BJ (cell line): ENCODE measurements at places on chromosomes 3 and 15. TPM values are rescaled to one million over a fixed set of nuclear protein-coding genes. Genes with fewer than 3 reads are reported as not detected.

ZIC1 gene
- 19.5 and 28.5 TPM in 2 replicates for polyA plus RNA-seq

C2CD4B gene
- polyA plus RNA-seq, result not detected in 2 replicates

NEDD4 gene
- 13.3 and 24.0 TPM in 2 replicates for polyA plus RNA-seq

GRCh38 chr3:135500034-135500433 lies 465.5 kb upstream of the PPP2R3A start:
- no peak for DNase-seq

DNA sequence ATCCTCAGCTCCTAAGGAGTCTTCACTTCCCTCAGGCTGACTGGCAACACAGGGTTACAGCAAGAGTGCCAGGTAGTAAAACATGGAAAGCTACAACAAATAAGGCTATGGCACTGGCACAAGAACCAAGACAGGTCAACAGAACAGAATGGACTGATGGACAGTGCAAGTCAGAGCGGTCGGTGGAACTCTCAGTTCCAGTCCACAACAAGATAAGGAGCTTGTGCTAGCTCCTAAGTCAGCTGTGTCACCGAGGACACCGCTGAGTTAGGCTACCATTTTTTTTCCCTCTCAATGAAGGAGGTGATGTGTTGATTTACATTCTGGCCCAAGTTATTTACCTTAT lies 55.9 kb upstream of the LIMD1 start:
- DNase-seq, result no peak

AHSG gene
- polyA plus RNA-seq, result not detected in 2 replicates

GRCh38 chr3:154758109-154758868 lies 321.8 kb upstream of the MME start:
- peak; percentile 19 for DNase-seq

- no peak for DNase-seq
These were observed 601.0 kb upstream of the ADAMTS9 start for GRCh38 chr3:65288776-65289175.

IL12A gene
- 0.38 and 0.50 TPM in 2 replicates for polyA plus RNA-seq

- DNase-seq, result no peak
These were observed 356.5 kb upstream of the IL12A start for GRCh38 chr3:159632128-159632527.

DNA sequence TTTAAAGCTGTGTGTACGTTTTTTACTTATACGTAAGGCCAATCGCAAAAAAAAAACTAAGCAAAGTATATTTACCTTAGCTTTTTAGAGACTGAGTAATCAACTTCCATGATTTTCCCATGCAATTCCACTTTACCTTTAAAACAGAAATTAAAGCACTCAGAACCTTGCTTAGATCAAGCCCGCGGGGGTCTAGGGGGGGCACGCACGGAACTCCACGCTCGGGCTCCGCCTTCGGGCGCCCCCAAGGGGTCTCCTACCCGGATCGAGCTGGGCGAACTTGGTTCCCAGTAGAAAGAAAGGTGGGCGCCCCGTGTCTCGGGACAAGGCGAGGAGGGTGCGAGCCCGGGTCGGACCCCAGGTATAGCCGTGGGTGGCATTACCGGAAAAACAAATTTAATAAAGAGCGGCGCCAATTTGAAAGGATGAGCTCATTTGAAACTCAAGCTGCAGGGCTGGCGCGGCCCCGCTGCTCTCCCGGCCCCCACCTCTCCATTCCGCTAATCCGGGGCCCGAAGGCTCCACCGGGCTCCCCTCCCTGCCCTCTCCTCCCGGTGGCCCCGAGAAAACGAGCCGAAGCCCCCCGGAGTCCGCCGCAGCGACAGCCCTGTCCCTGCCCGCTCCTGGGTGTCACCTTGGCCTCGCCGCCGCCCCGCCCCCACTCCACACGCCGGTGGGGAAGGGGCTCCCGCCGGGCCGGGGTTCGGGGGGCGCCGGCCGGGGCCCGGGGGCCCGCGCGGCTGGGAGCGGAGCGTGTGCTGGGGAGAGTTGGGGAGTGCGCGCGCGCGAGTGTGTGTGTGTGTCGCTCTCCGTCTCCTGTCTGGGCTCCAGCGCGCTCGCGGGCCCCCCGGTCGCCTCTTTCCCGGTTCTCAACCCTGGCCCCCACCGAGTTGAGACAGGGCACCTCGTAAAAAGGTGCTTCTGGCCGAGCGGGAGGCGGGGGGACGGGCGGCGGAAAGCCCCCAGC lies 1.5 kb downstream of the IGF2BP2 start:
- DNase-seq, result no peak

APH1B gene
- polyA plus RNA-seq, result 12.6 and 20.4 TPM in 2 replicates

GRCh38 chr3:146511402-146512134 lies 32.8 kb downstream of the PLSCR1 start:
- no peak for DNase-seq

IQCB1 gene
- 6.1 and 10.6 TPM in 2 replicates for polyA plus RNA-seq

CHRNB4 gene
- not detected in 2 replicates for polyA plus RNA-seq

GRCh38 chr3:169133178-169134161 lies 530.0 kb downstream of the MECOM start:
- DNase-seq, result no peak

GRCh38 chr3:55074796-55075195 lies 146.9 kb upstream of the LRTM1 start:
- DNase-seq, result no peak

DNA sequence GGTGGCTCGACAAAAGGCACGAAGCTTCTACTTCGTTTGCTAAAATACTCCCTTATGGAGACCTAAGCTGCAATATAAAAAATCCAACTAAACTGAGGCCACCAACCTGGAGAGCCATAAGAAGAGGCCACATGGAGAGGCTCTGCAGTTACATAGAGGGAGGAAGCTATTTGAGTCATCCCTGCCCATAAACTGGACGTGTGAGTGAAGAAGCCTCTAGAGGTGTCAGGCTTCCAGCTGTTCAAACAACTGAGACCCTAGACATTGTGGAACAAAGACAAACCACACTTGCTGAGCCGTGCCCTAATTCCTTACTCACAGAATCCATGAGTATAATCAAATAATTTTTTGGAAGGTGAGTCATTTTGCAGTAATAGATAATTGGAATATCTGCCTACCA lies 50.2 kb upstream of the GMNC start:
- DNase-seq, result no peak

GRCh38 chr3:8451696-8452095 lies 49.9 kb upstream of the LMCD1 start:
- DNase-seq, result no peak

DNA sequence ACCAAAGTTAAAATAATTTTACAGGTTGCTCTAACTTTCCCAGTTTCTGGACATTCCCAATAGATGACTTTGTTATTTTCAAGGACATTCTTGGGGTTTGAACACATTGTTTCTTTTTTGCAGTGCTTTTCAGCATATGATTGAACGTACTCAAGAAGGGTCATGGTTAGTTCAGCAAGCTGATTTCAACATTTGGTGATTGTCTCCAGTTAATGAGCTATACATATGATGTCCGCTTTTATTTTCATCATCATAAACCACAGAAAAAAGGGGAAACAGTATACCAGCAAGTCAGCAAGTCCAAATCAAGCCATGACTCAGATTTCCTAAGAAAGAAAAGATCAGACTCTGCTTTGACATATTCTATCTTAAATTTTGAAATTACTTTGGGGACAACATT lies 69.4 kb downstream of the B3GALNT1 start:
- DNase-seq, result no peak

DNA sequence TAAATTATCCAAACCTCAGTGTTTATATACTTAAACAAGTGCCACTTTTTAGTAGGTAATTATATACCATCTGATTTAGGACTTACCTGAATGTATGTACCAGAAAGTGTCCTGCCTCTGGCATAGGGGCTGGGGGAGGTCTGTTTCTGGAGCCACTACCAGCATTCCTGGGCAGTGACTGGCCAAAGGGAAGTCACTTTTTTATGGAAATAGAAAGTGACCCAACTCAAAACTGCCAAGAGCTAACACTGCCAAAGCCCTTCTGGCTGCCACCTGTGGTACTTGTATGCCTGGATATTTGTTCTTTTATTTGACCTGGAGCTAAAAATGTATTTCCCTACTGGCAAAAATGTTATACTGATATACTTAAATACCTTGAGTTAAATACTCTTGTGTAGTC lies 42.7 kb downstream of the ESYT3 start:
- DNase-seq, result no peak

MYL3 gene
- 0.97 and 1.0 TPM in 2 replicates for polyA plus RNA-seq

GRCh38 chr15:26972636-26973035 lies 1.7 kb downstream of the GABRG3 start:
- no peak for DNase-seq

DNA sequence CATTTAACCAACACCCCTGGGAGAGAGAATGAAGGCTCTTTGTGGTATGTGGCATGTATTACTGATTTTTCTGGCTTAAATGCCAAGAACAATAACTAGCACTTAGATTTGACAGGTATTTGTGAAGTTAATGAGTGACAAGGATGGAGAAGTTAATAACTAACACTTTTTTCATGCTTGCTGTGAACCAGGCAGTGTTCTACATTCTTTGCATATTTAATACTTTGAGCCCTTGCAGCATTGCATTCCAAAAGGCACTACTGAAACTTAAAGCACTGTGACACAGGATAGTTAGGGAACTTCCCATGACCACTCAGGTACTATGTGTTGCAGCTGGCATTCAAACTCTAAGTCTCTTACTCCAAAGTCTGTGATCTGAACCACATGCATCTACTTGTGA lies 650.6 kb downstream of the ZPLD1 start:
- no peak for DNase-seq
